ENCODE measurements at places on chromosomes 6 and 20.

- DNase-seq, result no peak
- H3K4me3 ChIP-seq, result no peak overlapping the region
- no peaks in the 10 kb centered on the region for H3K4me1 ChIP-seq
- no peaks in the 10 kb centered on the region for H3K27me3 ChIP-seq
Observed at GRCh38 chr6:2667617-2668016, 83.1 kb downstream of the MYLK4 start.

DNA sequence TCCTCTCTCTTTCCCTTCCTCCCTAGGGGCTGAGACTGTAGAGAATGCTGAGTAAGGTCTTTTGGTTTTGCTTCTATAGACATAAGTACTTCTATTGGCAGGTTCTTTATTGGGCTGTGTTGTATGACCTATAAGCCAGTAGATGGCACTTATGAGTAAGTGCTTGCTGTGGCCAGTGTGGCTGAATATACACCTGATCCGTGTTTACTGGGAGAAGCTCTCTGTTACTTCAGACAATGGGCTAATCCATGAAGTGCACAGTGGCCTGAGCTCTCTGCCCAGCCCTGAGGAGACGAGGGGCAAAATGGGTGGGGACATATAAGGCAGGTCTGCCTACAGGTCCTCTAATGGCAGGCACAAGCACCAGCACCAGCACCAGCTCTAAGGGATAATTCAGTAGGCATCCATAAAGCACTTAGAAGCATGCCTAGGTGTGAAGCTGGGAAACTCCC lies 610.3 kb downstream of the RNF144B start:
- H3K4me1 ChIP-seq, result no peaks in the 10 kb centered on the region
- no peaks in the 10 kb centered on the region for H3K36me3 ChIP-seq
- H3K27ac ChIP-seq, result no peak overlapping the region
- H3K4me3 ChIP-seq, result no peak overlapping the region

DNA sequence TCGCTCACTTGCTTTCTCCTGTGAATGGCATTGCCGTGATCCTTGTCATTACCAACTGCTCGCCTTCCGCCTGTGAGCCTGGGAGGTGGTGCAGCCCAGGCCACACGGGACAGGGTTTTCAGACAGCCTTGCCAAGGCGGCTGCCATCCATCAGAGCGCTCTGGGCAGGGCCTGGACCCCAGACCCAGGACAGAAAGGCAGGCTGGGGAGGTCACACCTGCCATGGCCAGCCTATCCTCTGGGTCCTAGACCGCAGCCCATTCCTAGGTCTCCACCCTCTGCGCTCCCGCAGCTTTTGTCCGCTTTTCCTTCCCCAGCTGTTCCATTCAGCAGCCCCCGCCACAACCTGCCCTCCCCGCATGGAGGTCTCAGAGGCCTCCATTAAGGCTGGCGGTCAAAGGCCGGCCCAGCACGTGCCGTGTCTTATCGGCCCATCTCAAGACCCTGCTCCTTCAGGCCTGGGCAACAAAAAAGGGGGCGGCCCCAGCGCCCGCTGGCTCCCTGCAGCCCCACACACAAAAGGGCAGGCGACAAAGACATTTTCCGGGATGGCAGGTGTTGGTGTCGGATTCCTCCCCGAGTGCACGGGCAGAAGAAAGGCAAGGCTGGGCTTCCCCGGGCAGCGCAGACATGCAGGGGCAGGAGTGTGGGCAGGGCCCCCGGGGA lies 28.1 kb downstream of the INSM1 start:
- H3K4me1 ChIP-seq, result no peaks in the 10 kb centered on the region
- no peak for DNase-seq
- H3K36me3 ChIP-seq, result peaks cover 6% of the 10 kb centered on the region
- H3K27me3 ChIP-seq, result no peaks in the 10 kb centered on the region
- H3K4me3 ChIP-seq, result no peak overlapping the region
- H3K27ac ChIP-seq, result no peak overlapping the region

GRCh38 chr20:5364136-5364821 lies 47.5 kb upstream of the PROKR2 start:
- H3K27me3 ChIP-seq, result peaks cover 29% of the 10 kb centered on the region
- no peak overlapping the region for H3K4me3 ChIP-seq
- H3K36me3 ChIP-seq, result no peaks in the 10 kb centered on the region
- peaks cover 6% of the 10 kb centered on the region for H3K4me1 ChIP-seq

- peaks cover 10% of the 10 kb centered on the region for H3K36me3 ChIP-seq
- no peak overlapping the region for H3K4me3 ChIP-seq
- H3K4me1 ChIP-seq, result peaks cover 13% of the 10 kb centered on the region
- H3K27ac ChIP-seq, result no peak overlapping the region
- H3K27me3 ChIP-seq, result no peaks in the 10 kb centered on the region
- no peak for DNase-seq
Observed at GRCh38 chr6:20565342-20565741, 31.1 kb downstream of the CDKAL1 start.

- H3K4me1 ChIP-seq, result peaks cover 24% of the 10 kb centered on the region
- H3K36me3 ChIP-seq, result peaks cover 8% of the 10 kb centered on the region
- no peak for DNase-seq
- no peak overlapping the region for H3K27ac ChIP-seq
- H3K4me3 ChIP-seq, result no peak overlapping the region
Observed at GRCh38 chr6:13360671-13361540, 32.6 kb upstream of the TBC1D7 start.

- peaks cover 2% of the 10 kb centered on the region for H3K36me3 ChIP-seq
- H3K4me1 ChIP-seq, result peaks cover 14% of the 10 kb centered on the region
- H3K27ac ChIP-seq, result no peak overlapping the region
- DNase-seq, result no peak
- no peak overlapping the region for H3K4me3 ChIP-seq
- no peaks in the 10 kb centered on the region for H3K27me3 ChIP-seq
Observed at GRCh38 chr20:32184961-32185603, 22.5 kb downstream of the PLAGL2 start.

- H3K4me3 ChIP-seq, result no peak overlapping the region
- H3K4me1 ChIP-seq, result no peaks in the 10 kb centered on the region
- H3K27me3 ChIP-seq, result peaks cover 14% of the 10 kb centered on the region
- no peaks in the 10 kb centered on the region for H3K36me3 ChIP-seq
- no peak overlapping the region for H3K27ac ChIP-seq
- no peak for DNase-seq
Observed at GRCh38 chr6:165925474-165926156, 242.0 kb downstream of the TBXT start.

- no peak overlapping the region for H3K27ac ChIP-seq
- no peak overlapping the region for H3K4me3 ChIP-seq
- DNase-seq, result no peak
- no peaks in the 10 kb centered on the region for H3K27me3 ChIP-seq
Observed at GRCh38 chr6:28906669-28907068, 17.1 kb downstream of the TRIM27 start.

GRCh38 chr20:48558906-48559305 lies 268.9 kb downstream of the PREX1 start:
- H3K36me3 ChIP-seq, result no peaks in the 10 kb centered on the region
- H3K4me3 ChIP-seq, result no peak overlapping the region
- no peak for DNase-seq
- peaks cover 5% of the 10 kb centered on the region for H3K27me3 ChIP-seq

GRCh38 chr6:15515660-15516375 lies 147.0 kb downstream of the DTNBP1 start:
- no peaks in the 10 kb centered on the region for H3K27me3 ChIP-seq
- no peaks in the 10 kb centered on the region for H3K4me1 ChIP-seq
- DNase-seq, result no peak
- H3K36me3 ChIP-seq, result peaks cover 39% of the 10 kb centered on the region

GRCh38 chr6:164534070-164534766 lies 775.2 kb downstream of the C6orf118 start:
- no peak for DNase-seq
- no peaks in the 10 kb centered on the region for H3K27me3 ChIP-seq
- no peaks in the 10 kb centered on the region for H3K36me3 ChIP-seq
- H3K4me3 ChIP-seq, result no peak overlapping the region
- no peak overlapping the region for H3K27ac ChIP-seq
- no peaks in the 10 kb centered on the region for H3K4me1 ChIP-seq

DNA sequence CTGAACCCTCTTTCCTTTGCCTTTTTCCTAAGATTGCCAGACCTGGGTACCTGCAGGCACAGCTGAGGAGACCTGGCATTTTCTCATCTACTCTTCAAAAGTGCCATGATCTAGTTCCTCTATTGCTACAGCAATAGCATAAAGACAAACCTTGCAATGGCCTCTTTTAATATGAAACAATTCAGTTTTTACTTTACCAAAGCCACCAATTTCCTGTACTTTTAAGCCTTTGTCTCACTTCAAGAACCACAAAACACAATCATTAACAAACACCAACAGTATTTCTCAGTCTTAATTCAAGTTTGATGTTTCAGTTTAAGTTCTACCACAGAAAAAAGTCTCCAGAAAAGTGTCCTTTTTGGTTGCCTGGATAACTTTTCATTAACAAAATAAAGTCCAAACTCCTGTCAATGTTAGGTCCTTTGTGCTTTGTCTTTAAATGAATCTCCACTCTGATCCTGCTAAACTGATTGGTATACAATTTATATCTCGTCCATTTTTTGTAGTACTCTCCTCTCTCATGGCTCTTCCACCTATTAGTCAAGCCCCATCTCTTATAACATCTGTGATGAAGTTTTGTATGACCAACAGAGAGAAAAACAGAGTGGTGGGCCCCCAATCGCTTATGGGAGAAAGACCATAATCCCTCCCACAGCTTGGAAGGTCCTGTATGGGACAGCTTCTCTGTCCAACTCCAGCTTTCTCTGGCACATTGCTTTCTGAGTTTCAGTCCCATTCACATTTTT lies 50.5 kb upstream of the THEMIS start:
- DNase-seq, result no peak
- peaks cover 63% of the 10 kb centered on the region for H3K4me1 ChIP-seq
- H3K27me3 ChIP-seq, result no peaks in the 10 kb centered on the region

DNA sequence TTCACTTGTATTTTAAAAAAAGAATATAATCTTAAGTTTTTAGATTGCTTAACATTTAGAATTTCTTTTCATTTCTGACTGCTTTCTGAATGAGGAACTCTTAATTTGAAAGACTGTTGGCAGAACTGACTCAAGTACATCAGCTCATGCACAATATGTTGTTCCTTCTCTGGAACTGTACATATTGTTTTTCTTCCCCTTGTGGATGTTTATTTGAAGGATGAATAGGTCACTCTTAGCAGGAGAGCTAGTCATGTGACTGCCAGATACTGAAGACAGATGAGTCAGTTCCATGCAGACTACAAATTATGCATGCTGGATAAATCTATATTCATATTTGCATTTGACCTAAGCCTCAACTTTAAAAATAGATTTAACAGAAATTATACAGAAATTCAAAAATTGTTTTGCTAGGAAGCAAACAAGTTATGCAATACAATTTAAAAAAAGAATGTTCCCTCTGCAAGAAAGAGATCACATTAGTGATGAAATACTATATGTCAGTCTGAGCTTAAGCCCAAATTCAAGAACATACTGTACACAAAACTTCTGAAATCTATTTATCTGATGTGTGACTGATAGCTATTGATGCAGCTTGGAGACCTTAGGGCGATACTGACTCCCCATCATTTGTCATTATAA lies 1274.9 kb upstream of the GJE1 start:
- no peak overlapping the region for H3K4me3 ChIP-seq
- no peak overlapping the region for H3K27ac ChIP-seq
- no peaks in the 10 kb centered on the region for H3K4me1 ChIP-seq

GRCh38 chr6:56840467-56841380 lies 114.2 kb upstream of the BEND6 start:
- no peak for DNase-seq
- peaks cover 7% of the 10 kb centered on the region for H3K4me1 ChIP-seq
- no peak overlapping the region for H3K27ac ChIP-seq
- no peaks in the 10 kb centered on the region for H3K36me3 ChIP-seq
- H3K27me3 ChIP-seq, result peaks cover 57% of the 10 kb centered on the region

DNA sequence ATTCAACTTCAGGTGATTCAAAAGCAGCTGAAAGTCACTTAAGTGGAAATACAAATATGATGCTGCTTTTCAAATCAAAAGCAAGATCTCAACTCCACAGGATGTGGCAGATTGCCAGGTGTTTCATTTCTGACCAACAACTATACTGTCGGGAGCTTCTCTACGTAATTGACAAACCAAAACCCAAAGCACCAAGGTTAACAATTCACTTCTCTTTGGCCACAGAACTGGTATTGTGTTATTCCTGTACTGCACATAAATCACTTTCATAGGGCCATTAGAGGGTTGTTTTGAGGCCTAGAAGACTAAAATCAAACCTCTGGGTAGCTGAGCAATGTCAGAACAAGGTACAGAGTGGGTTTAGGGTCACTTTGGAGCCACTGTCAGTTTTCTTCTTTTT lies 169.7 kb downstream of the HAO1 start:
- DNase-seq, result no peak
- no peaks in the 10 kb centered on the region for H3K27me3 ChIP-seq
- no peak overlapping the region for H3K4me3 ChIP-seq
- no peaks in the 10 kb centered on the region for H3K36me3 ChIP-seq
- H3K4me1 ChIP-seq, result no peaks in the 10 kb centered on the region

GRCh38 chr6:2127484-2127911 lies 117.9 kb downstream of the GMDS start:
- H3K36me3 ChIP-seq, result peaks cover 8% of the 10 kb centered on the region
- peak overlapping the region; percentile 84 for H3K27ac ChIP-seq
- peak overlapping the region; percentile 21 for H3K4me3 ChIP-seq
- no peaks in the 10 kb centered on the region for H3K27me3 ChIP-seq
- peak; percentile 75 for DNase-seq

DNA sequence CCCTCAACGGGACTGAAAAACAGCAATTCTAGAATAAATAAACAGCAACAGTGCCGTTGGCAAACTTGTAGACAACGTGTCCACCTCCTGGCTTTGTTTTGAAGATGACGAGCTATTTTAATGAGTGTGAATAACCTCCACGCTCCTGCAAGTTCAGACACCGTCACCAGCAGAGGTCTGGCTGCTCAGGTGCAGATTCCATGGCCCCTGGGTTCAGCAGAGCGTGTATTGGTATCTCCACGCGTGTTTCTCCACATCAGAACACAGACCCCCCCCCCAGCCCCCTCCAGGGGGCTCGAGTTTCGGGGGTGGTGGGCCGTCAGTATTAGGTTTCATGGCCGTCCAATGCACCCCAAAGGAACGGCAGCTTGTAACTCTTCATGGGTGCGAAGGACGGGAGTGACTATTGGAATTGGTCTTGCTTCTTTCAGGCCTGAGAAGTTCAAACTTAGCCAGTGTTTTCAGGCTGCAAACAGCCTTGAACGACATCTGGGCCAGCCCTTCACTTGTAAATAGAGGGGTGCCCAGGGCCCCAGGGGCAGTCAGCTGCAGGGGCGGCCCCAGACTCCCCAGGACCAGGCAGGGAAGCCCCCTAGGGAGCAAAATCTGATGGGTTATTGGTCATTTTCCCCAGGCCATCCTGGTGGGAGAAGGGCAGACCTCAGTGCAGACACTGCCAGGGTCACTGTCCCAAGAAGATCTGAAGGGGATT lies 308.6 kb downstream of the TAF4 start:
- no peak overlapping the region for H3K4me3 ChIP-seq
- H3K36me3 ChIP-seq, result no peaks in the 10 kb centered on the region
- H3K27ac ChIP-seq, result no peak overlapping the region
- no peak for DNase-seq

- no peaks in the 10 kb centered on the region for H3K27me3 ChIP-seq
- H3K4me1 ChIP-seq, result no peaks in the 10 kb centered on the region
- no peak overlapping the region for H3K27ac ChIP-seq
- H3K36me3 ChIP-seq, result no peaks in the 10 kb centered on the region
- no peak for DNase-seq
- H3K4me3 ChIP-seq, result no peak overlapping the region
Observed at GRCh38 chr6:62808565-62809293, 402.5 kb upstream of the FKBP1C start.
